A172 (cell line): ENCODE measurements at places on chromosomes 2 and 18. TPM values are rescaled to one million over a fixed set of nuclear protein-coding genes. Genes with fewer than 3 reads are reported as not detected.

DNA sequence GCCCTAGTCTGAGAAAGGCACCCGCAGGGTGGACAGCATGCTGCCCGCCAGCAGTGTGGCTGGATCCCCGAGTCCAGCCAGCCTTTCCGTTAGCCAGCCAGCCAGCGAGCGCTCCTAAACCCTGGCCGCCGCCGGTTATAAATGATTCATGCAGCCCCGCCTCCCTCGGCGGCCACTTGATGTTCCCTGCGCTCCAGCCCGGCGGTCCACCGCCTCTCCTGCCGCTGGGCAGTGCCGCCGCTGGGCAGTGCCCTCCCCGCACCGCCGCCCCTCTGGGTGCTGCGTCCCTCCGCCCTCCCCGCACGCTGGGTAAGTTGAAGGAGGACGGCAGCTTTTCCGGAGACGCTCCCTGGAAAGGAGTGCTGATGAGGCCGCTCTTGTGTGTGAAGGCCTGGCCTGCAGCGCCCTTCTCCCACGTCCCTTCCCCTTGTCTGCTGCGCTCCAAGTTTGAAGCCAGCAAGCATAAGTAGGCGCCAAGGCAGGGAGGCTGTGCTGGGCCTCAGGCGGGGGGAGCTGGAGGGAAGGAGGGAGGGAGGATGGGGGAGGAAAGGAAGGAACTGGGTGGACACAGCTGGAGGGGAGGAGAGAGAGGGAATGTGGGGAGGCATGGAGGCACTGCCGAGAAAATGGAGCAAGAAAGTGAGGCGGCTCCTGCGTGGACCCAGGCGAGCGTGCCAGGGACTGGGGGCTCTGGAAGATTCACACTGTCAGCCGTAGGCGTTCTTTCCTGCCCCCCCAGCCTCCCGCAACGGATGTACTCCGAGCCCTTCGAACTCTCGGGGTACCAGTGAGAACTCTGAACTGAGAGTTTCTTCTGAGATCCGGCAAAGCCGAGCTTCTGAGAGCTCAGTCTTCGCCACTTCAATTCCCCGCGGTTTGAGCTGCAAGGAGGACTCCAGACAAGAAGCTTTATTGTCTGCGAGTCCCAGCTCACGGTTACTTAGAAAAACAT lies 131.9 kb downstream of the GLI2 start:
- peak; percentile 76 for DNase-seq

GRCh38 chr2:85423525-85423924 lies 5.0 kb downstream of the SH2D6 start:
- no peak for DNase-seq

DNA sequence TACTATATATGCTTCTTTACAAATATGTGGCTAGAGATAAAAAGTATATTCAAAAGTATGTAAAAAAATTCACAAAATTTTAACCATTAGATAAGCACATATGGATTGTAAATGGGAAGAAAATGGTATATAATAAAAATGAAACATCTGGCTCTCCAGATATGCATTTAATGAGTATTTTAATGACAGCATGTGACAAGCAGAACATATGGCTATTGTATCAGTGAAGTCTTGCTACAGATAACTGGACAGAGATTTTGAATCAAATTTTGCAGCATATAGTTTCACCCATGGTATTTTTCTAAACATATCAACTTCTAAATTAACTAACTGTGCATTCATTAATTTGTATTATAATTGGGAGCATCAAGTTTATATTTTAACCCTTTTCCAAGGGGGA lies 5.0 kb upstream of the ABCA12 start:
- DNase-seq: no peak

DNA sequence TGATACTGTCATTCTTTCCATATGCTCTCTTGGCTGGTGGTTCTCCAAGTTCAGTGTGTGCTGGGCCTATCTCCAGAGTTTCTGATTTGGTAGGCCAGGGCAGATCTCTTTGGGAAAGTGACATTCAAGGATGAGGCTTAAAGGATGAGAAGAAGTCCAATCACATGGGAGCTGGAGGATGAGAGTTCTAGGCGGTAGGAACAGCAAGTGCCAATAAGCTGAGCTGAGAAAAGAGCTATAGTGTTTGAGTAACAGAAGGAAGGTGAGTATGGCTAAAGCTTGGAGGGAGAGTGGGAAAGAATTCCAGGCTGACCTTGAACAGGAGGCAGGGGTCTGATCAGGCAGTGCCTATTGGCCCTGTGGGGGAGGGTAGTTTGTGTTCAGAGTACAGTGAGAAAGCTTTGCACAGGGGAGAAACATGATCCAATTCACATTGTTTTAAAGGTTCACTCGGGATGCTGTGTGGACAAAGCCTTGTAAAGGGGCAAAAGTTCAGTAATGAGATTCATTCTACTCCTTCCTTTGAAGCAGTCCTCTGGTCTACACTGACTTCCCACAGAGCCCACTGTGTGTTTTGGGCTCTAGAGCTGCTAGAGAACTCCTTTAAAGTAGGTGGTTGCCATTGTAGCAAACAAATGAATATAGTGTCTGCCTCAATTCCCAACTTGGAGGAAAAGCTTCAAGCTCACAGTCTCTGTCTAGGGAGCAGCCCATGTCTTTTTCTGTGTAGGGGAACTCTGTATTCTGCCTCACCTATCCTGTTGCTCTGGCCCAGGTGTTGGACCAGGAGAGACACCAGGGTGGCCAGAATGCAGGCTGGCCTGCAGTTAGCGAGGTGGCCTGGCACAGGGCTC lies 81.8 kb downstream of the FASTKD2 start:
- DNase-seq: no peak

- no peak for DNase-seq
These were observed 3.5 kb downstream of the MXD1 start for GRCh38 chr2:69918401-69918800.

DNA sequence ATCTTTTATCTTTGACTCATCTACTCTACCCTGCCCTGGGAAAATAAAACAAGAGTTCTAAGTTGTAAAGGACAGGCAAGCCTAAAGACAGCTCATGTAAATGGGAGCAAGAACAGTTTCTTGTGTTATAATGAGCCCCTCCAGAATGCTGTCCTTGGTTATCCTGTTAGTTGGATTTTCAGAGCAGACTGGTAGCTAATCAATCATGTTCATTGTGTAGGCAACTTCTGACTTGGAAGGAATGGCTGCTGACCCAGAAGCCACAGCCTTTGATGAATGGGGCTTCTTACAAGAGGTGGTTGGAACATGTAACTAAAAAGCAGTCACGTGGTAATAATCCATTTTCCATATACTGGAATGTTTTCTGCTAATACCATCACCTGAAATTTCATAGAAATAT lies 254.2 kb downstream of the AGPS start:
- no peak for DNase-seq

GRCh38 chr2:15938803-15939555 lies 1.4 kb upstream of the MYCN start:
- no peak for DNase-seq

GRCh38 chr2:188993247-188993646 lies 19.1 kb downstream of the COL3A1 start:
- DNase-seq: no peak

- DNase-seq: peak; percentile 29
These were observed 12.5 kb upstream of the MAL start for GRCh38 chr2:95012881-95013550.

DNA sequence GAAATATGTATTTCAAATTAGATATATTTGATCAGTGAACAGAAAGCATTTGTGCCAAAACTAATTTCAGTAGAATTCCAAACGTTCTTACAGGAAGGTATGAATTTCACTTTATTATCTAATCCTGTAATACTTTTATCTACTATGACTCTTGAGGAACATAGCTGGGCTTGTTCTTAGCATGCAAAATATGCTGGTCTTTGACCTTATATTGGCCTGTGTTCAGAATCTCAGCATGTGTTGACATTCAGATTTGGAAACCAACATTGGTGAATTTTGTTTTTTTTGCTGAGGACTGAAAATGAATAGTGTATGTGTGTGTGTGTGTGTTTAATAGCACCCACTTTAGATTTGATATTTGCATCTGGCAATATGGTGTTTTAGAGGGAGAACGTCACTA lies 112.2 kb downstream of the MEIS1 start:
- DNase-seq: no peak

GRCh38 chr2:236352761-236353593 lies 88.8 kb upstream of the ASB18 start:
- DNase-seq: peak; percentile 16

GRCh38 chr2:75041731-75042600 lies 83.5 kb downstream of the POLE4 start:
- no peak for DNase-seq

- DNase-seq: no peak
These were observed 61.5 kb downstream of the STPG4 start for GRCh38 chr2:47093626-47094025.

DNA sequence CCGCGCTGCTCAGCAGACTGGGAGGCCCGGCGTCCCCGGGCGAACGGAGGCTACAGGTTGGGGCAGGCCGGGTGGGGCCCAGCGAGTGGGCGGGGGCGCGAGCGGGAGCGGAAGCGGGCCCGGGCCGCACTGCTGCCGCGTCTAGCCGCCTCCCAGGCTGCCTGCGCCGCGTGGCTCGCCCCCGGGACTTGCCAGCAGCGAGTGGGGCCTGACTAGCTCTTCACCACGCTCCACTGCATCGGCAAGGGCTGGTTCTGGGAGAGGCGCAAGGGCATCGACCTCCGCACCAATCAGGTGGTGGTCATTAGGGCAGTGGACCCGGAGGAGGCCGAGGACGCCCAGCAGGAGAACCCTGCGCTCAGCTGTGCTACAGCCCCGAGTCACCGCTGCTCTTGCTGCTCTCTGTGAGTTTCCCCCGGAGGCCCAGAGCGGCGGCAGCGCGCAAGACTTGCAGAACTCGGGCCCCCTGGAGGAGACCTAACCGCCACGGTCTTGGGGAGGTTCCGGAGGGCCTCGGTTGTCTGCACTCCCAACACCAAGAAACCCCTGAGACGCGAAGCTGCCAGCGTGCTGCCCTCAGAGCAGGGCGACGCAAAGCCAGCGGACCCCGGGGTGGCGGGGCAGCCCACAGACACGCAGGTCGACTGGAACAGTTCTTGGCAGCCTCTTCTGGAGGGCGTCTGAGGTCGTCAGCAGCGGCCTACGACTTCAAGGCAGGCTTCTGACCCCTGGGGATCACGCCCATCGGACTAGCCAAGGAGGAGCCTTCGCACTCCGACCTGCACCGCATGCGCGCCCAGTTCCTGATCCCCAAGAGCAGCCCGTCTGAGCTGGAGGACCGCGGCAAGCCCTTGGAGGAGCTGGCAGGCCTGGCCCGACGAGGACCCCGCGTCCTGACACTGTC lies 27.2 kb upstream of the PTPN2 start:
- DNase-seq: no peak

DNA sequence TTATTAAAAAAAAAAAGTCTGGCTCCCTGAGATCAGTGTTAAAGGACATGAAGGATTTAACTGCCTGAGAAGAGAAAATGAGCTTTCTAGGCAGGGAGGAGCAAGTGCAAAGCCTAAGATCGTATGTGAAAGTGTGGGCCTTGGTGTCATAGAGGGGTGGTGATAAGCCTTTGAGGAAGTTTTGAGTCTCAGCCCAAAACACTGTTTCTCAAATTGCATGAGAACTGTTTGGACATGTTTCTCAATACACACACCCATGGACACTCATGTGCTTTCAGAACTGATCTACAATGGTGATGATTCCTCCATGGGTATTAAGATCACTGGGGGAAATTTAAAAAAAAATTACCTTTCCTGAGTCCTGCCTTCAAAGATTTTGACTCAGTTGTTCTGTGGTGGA lies 336.7 kb upstream of the RND3 start:
- DNase-seq: no peak

GRCh38 chr2:169977530-169977929 lies 150.3 kb downstream of the UBR3 start:
- DNase-seq: no peak

GRCh38 chr18:62545098-62545497 lies 22.3 kb downstream of the ZCCHC2 start:
- DNase-seq: no peak

GRCh38 chr2:180495606-180496005 lies 484.8 kb upstream of the UBE2E3 start:
- no peak for DNase-seq

DNA sequence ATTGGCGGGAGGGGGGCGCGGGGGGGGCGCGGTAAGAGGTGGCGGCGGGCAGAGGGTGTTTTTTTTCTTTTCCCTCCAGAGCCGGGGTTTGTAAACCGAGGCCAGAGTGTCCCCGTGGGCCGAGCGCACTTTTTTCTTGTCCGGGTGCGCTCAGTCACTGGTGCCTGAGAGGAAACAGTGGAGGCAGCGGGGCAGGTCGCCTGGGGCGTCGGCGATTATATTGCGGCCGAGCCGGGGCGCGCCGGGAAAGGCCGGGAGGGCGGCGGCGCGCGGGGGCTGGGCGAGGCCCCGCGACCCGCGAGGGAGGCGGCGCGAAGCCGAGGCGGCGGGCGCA lies 275 bp downstream of the HOXD8 start:
- peak; percentile 14 for DNase-seq

GRCh38 chr18:69217196-69218000 lies 183.3 kb upstream of the DOK6 start:
- no peak for DNase-seq

DNA sequence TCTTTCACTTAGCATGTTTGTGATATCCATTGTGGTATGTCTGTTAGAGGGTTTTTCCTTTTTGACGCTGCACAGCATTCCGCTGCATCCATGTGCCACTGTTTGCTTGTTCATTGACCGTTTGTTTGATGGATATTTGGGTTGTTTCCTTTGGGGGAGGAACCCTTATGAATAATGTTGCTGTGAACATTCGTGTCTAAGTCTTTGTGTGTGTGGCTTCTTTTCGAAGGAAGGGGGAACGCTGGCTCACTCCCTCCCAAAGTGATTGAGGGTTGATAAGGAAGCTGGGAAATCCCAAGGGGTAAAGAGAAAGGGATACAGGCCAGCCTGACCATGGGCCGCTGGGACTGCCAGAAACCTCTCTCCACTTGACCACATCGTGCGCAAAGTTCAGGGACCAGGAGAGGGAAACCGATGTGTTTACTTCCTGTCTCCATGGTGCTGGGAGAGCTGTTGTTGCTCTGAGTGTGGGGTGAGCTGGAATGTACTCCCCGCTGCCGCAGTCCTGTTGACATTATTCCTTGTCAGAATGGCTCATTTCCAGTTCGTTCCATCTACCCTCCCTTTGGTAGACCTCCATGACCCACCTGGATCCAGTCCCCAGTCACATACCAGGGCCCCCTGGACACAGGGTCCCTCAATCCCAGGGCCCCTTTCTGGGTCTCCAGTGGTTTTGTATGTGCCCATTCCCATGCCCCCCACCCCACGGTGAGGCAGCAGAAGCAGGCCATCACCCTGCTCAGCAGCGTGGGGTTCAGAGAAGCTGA lies 39.6 kb downstream of the HS1BP3 start:
- no peak for DNase-seq

- DNase-seq: no peak
These were observed 124.1 kb upstream of the NDUFV2 start for GRCh38 chr18:8978394-8978793.

GRCh38 chr18:10086458-10087210 lies 172.8 kb downstream of the VAPA start:
- peak; percentile 22 for DNase-seq

- DNase-seq: no peak
These were observed 4.8 kb downstream of the REG1B start for GRCh38 chr2:79082987-79083386.

- DNase-seq: peak; percentile 87
These were observed 125.3 kb downstream of the TWIST2 start for GRCh38 chr2:238973038-238973739.

DOCK10 gene
- total RNA-seq: 22.7 and 37.5 TPM in 2 replicates

FAM237A gene
- total RNA-seq: not detected in 2 replicates

CRYGD gene
- not detected in 2 replicates for total RNA-seq

HOXD10 gene
- 18.1 and 21.7 TPM in 2 replicates for total RNA-seq

UGT1A5 gene
- not detected in 2 replicates for total RNA-seq

LTBP1 gene
- total RNA-seq: 12.1 and 14.0 TPM in 2 replicates

TWIST2 gene
- total RNA-seq: 32.3 and 38.8 TPM in 2 replicates

CNNM4 gene
- 4.4 and 5.2 TPM in 2 replicates for total RNA-seq

C2orf78 gene
- not detected in 2 replicates for total RNA-seq

KLHL29 gene
- 0.76 and 0.86 TPM in 2 replicates for total RNA-seq
